ENCODE measurements at places on chromosomes 7 and 10. TPM values are rescaled to one million over a fixed set of nuclear protein-coding genes. Genes with fewer than 3 reads are reported as not detected.

The CFAP70 gene
- 0.25 TPM for total RNA-seq

The SFTPA2 gene
- total RNA-seq = not detected

The CAMK1D gene
- 0.49 TPM for total RNA-seq

The TEX36 gene
- not detected for total RNA-seq

The FBXL13 gene
- 0.32 TPM for total RNA-seq

The KNDC1 gene
- under 0.01 TPM for total RNA-seq

The SMO gene
- 8.4 TPM for total RNA-seq

The GIMAP8 gene
- total RNA-seq = 102 TPM

The PAX4 gene
- not detected for total RNA-seq

The SLC16A9 gene
- 0.16 TPM for total RNA-seq

The CLDN3 gene
- total RNA-seq = 2.6 TPM

The IFIT1 gene
- total RNA-seq = 5.3 TPM

The LIPJ gene
- total RNA-seq = under 0.01 TPM

The SPDYE11 gene
- total RNA-seq = not detected

The SEMA4G gene
- total RNA-seq = 1.8 TPM
